ENCODE measurements at places on chromosomes 11 and 22.

- DNase-seq = no peak
Observed at GRCh38 chr11:22449441-22449840, 111.3 kb downstream of the SLC17A6 start.

DNA sequence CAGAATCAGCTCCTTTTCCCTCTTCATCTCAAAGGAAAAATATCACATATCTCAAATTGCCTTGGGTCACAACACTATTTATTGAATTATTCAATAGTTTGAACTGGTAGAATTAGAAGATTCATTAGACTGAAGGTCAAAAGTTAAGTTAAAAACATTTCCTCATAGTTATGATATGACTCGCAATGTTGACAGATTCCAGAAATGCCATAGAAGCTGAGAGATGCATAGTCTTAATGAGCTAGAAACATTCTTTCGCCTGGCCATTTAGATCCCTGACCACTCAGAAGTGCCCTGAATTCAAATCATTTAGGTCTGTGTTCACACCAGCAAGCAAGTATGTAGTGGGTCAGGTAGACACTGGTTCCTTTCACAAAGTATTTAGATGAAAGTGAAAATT is 44.4 kb downstream of the FAT3 start:
- DNase-seq = no peak

DNA sequence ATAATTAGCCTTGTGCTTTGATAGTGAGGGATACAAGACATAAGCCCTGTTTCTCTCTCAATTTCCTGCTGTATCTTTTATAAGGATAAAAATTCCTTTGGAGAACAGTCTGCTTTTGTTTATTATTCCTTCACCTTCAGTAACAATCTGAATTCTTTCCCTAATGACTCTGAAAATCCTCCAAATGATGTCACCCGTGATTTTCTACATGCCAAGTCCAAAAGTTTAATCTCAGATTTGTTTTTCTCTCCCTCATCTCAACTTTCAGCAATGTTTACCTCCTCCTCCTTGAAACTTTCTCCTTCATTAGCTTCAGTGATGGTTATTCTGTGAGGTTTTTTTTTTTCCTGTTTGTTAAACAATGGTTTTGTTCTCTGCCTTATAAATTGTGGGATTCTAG is 2.2 kb downstream of the OR51E2 start:
- DNase-seq = no peak

DNA sequence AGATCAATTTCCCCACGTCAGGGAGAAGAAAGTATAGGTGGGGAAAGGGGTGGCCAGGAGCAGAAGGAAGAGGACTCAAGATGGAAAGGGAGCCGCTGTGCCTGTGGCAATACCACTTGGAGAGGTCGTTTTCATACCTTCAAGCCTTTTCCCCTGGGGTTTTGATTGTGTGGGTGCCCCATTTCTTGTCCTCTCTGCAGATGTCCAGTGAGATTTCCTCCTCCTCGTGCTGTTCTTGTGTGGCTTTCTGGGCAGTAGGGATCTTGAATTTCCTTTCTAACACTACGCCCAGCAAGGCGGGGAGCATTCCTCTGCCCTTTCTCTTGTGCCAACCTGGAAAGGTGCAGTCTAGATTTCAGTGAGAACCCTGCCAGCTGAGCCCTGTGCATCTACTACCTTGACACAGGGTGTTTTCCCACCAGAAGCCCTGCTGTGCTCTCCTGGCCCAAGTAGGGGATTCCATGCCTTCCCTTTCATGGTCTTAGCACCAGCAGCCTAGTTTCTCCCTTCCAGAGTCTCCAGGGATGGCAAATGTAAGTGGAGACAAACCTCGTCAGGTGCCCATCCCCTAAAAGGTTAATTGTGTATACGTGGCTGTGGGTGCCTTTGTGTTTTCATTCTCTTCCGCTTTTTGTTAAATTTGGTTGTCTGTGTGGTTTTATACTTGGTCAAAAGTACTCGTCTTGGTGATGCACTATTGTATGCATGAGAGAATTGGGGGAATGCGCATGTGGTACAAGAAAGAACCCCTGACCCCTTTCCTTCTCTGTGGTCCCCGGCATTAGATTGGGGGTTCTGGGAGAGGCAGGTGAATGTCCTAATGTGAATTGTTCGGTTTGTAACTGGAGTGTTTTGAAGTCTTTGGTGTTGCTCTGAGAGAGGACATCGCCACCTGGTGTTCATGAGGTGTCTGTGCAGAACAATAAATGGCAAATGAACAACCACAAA is 71.4 kb upstream of the MPEG1 start:
- peak; percentile 21 for DNase-seq

DNA sequence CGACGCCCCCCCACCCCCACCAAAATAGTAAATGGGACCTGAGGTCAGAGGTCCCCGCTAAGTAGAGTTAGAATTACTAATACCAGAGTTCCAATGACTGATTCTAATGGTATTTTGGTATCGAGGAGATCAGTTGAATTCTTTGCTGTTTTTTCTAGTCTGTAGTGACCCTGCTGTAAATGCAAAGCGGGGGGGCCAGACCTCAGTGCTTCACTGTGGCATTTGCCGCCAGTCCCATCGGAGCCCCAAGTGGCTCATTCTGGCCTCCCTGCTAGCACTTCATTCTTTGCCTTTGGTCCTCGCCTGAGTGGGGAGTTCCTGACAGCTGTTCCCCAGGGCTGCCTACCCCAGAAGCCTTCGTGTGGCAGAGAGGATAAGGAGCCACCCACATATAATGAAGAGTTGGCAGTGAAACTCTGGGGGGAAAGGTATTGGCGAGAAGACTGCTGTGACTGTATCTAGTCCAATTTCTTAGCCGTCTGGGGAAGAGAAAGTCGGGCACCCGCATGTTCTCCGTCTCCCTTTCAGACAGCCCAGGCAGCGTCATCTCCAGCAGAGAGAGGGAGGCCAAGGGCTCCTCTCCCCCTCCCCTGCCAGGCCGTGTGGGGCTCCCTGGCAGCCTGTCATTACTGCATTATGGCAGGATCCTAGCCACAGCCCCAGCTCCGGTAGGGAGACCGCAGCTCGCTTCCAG is 19.4 kb upstream of the CABP7 start:
- DNase-seq = no peak

GRCh38 chr11:17208257-17208999 is 642 bp upstream of the PIK3C2A start:
- peak; percentile 34 for DNase-seq

DNA sequence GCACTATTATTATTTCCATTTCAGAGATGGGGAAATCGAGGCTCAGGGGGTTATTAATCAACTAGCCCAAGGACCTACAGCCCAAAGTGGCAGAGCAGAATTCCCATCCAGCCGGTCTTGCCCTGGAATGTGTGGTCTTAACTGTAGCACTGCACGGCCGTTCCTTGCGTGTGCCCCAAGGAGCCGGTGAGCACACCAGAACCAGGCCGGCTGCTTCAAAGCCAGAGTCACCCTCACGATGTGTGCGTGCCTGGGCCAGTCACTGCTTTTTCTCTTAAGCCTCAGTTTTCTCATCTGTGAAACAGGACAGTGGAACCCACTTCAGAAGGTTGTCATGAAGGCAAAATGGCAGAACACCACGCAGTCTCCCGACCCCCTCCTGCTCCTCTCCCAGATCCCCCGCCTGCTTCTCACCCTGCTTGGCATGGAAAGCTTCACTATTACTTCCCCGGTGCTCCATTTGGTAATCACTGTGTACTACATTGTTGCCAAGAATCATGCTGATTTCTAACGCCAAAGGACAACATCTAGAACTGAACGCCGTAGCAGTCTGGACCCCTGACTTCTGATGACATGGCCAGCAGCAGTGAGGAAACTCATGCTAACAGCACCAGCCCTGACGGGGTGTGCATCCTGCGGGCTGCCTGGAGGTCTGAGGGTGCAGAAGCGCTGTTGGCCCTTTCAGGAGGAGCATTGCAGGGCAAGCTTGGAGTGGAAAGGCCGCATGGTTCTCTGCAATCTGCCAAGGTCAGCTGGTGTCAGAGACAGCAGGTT is 106.8 kb upstream of the B3GAT1 start:
- no peak for DNase-seq

DNA sequence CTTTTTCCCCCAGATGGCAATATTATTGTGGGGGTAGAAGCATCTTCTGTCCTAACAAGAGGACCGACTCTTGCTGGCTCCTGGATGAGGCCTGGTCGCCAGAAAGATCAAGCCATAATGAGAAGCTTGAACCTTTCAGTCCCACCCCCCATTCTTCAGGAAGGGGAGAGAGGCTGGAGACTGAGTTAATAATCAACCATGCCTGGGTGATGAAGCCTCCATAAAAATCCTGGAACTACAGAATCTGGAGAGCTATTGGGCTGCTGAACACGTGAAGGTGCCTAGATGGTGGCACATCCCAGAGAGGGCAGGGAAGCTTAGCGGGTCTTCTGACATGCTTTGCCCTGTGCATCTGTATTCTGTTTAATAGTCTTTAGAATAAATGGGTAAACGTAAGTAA is 16.3 kb downstream of the AP5B1 start:
- DNase-seq = no peak

DNA sequence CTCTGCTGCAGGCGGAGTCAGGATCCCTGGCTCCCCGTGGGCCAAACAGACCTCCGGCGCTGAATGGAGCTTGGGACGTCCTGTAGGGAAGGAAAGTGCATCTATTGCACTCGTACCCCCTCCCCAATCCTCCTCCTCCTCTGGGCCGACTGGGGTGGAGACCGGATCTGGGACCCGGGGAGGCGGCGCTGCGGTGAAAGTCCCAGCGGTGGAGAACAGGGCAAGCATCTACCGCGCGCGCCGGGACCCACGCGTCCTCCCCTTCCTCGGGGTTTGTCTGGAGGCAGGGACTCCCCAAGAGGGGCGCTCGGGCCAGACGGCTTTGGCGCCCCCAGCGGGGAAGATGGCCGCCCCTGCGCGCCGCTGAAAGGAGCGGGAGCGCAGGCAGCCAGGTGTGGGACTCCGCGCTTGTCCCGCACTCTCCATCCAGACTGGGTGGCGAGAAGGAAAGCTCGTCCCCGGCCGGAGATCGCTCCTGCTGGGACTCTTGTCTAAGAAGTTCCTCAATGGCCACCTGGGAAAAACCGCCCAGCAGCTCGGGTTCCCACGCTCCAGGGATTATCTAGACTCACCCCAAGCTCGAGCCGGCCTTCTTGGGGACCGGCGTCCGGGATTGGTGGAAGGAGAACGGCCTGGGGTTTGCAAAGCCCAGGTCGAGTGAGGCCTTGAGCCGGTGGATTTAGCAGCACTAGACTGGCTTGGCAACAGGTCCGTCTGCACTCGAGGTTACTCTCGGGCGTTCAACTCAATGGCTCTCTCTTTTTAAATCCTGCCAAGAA is 718 bp downstream of the FADS2 start:
- DNase-seq = no peak

GRCh38 chr11:33320814-33321330 is 63.7 kb downstream of the HIPK3 start:
- no peak for DNase-seq

GRCh38 chr11:84552791-84553190 is 1074.4 kb downstream of the DLG2 start:
- DNase-seq = no peak

DNA sequence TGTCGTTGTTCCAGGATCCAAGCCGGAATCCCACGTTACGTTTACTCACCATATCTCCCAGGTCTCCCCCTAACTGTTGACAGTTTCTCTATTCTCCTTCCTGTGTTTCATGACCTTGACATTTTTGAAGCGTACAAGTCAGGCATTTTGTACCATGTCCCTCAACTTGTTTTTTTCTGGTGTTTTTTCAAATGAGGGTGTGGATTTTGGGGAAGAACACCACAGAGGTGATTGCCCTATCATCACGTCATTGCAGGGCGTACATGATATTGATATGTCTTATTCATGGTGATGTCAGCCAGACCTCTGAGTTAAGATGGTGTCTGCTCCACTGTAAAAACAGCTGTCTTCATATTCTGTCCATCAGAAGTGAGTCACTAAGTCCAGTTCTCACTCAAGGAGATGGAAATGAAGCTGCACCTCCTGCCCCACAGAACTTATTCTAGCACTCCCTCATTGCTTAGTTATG is 28.3 kb upstream of the SOX10 start:
- no peak for DNase-seq

DNA sequence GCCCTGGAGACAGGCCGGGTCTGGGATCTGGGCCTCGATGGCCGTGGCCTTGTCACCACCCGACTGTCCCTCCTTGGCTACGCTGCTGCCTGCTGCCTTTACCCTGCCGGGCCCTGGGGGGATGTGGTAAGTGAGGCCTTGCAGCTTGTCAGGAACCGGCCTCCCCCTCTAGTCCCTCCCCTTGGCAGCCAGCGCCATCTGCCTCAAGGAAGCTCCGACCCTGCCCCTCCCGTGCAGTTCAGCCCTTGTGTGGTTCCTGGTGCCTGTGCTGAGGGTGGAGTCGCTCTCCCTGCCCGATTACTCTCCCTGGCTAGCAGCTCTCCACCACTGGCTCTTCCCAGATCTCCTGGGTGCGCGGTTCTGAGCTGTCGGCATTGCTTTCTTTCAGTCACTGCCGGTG is 33.7 kb downstream of the CTTN start:
- no peak for DNase-seq

Data from naive thymus-derived CD4-positive, alpha-beta T cell (primary cell).